ENCODE measurements at places on chromosomes 4 and X.

DNA sequence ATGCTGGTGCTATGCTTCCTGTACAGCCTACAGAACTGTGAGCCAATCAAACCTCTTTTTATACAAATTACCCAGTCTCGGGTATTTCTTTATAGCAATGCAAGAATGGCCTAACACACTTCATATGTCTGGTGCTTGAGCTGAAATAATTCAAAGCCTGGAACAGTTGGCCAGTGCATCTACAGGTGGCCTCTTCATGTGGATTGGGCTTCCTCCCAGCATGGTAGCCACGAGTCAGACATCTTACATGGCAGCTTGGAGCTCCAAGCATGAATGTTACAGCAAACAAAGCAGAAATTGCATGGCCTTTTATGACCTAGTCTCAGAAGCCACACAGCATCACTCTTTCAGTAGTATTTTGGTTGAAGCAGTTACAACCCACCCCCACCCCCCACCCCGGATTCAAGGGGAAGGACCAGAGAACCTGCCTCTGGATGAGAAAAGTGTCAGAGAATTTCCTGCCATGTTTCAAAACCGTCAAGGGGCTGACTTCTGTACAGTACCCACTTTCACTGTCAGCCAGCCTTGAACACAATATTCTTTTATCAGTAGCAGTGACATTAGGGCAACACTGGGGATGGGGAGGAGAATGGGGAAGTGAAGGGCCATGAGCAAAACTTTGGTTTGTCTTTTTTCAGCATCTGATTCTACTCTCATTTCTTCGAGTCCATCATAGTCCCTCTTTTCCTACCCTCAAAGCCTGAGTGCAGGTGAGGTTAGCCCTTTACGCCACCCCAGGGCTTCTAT lies 368.7 kb downstream of the BCOR start:
- DNase-seq, result no peak

DNA sequence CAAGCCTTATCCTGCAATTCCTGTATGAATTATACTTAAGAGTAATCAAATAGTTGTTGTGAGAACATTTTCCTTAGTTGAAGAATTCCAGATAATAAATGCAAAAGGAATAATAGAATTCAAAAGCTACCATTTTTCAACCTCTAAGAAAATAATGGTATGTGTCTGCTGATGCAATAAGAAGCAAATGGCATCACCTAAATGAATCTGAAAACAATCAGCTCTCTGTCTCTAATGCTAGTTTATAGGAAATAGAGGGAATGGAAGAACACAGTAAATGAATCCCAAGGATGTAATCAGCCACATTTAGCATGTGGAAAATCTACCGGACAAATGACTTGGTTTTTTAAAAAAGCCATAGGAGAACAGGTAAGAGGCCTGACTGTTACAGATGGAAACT lies 115.1 kb downstream of the DCHS2 start:
- DNase-seq, result no peak

DNA sequence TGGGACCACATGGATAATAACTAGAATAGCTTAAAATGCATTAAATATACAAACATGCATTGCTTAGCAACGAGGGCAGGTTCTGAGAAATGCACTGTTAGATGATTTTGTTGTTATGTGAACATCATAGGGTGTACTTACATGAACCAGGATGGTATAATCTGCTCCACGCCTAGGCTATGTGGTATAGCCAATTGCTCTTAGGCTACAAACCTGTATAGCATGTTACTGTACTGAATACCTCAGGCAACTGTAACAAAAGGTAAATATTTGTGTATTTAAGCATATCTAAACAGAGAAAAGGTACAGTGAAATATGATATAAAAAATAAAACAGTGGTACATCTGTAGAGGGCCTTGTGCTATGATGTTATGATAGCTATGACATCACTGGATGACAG lies 169.2 kb upstream of the IL15 start:
- no peak for DNase-seq

- DNase-seq, result no peak
Measured at GRCh38 chr4:38740303-38740702, 42.5 kb downstream of the TLR10 start.

GRCh38 chrX:77519765-77520164 lies 72.6 kb downstream of the FGF16 start:
- DNase-seq, result no peak

- no peak for DNase-seq
Measured at GRCh38 chr4:87310691-87311335, 11.9 kb downstream of the HSD17B13 start.

- DNase-seq, result no peak
Measured at GRCh38 chrX:113305496-113305895, 464.9 kb upstream of the AMOT start.

GRCh38 chrX:143683486-143683885 lies 37.1 kb downstream of the SPANXN2 start:
- DNase-seq, result no peak

DNA sequence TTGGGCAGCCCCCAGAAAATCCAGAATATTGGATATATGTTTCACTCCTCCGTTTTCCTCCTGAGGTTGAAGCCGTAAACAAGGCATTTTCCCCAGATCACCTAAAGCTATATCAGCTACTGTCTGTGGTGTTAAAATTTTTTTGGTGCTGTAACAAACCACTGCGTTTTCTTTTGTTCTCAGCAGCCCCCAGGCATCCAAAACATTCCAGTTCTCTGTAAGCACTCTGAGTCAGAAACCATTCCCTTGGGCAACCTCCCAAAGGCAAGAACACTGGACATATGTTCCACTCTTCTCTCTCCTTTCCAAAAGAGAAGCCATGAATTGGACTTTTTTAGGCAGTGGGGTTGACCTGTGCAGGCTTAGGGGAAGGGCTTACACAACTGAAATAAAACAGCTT lies 310.9 kb downstream of the MID1IP1 start:
- no peak for DNase-seq

DNA sequence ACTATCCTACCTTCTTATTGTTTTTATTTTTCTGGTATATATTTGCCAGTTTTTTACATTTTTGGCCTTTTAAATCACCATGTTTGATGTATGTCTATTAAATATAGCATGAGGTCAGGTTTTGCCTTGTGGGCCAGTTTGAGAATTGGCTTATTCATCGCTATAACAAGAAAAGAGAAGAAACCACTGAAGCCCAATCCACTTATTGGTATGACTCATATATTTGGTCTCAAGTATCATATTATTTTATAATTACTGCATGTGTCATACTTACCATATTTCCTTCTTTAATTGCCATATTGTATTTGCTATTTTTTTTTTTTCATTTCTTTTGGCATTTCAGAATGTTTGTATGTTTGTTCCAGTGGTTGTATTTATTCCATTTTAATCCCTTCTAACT lies 99.3 kb downstream of the IRF2 start:
- DNase-seq, result no peak

DNA sequence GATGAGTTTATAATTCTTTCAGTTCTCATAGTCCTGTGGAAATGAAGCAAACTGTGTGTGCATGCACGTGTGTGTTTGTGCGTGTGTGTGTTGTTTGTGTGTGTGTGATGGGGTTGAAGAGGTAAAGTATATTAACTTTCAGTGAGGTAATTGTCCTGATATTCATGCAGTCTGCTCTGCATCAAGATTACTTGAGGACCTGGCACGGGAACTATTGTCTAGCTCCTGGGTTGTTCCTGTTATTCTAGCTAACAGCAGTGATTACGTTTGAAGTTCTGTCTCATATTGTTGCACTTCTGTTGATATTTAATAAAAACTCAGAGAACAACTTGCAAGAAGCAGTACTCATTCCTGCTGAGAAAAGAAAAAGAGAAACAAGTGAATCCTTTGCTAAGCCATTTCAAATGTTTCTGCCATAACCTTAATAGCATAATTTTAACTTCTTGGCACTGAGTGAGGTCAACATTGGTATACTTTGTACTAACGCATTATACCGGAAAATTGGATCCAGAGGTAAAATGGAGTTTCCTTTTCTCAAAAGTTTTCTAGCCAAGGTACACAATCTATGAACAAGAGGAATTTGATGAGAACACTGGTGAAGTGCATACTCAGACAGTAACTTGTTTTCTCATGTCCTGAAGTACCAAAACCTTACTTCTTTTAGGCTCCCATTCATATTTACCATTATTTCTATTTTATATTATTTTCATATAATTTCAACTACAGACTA lies 113.2 kb downstream of the SPCS3 start:
- DNase-seq, result no peak

DNA sequence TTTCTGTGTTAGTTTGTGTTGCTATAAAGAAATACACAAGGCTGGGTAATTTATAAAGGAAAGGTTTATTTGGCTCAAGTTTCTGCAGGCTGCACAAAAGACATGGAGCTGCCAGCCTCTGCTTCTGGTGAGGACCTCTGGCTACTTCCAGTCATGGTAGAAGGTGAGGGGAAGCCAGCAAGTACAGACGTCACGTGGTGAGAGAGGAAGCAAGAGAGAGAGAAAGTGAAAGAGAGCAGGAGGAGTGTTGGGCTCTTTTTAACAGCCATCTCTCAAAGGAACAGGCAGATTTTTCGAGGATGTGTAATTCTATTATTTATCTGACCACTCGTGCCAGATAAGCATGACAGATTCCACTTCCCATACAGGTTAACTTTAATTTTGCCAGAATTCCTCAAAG lies 1199.1 kb downstream of the ADGRL3 start:
- no peak for DNase-seq

DNA sequence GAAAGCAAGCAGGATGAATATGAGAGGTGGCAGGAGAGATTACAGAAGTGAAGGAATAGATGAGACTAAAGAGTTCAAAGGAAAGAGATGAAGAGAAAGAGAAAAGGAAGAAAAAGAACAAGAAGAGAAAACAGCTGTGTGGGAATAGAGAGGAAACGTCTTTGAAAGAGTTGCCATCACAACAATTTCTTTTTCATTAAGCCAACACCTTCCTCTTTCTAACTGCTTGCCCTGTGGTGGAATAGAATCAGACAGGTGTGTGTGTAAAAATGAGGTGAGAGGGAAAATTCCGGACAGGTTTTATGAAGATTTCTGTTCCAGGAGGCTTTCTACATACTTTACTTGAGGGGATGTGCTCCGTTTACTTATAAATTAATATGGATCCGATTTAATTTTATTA lies 28.8 kb downstream of the DTHD1 start:
- DNase-seq, result no peak

DNA sequence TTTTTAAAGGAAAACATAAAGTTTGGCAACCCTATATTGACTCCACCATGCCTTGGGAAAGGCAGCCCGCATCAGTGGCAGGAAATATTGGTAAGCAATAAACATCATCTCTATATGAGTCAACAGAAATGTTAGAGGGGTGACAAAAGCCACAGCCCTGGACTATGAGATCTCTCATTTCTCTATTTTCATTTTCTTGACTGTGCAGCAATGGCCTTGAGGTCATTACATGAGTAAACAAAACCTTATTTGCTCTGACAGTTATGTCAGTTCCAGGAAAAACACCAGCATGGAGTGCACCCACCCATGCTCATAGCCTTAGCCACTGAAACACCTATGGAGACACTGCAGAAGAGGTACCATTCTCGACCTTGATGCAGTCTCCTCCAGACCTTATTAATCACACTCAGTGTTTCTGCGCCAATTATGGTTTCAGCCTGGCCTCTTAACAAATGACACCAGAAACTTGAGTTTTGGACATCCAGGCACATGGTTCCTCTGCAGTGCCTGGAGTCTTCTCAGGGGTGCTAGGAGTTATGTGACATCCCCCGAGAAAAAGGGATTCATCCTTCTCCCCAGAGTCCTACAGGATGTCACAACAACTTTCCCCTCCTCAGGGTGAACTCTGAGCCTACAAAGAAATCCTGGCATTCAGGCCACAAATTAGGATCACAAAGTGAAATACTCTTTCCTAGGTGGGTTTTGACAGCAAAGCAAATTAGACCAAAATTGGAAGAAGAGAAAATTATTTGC lies 16.0 kb upstream of the HPGD start:
- no peak for DNase-seq

- no peak for DNase-seq
Measured at GRCh38 chr4:101856149-101856548, 65.6 kb downstream of the BANK1 start.

- DNase-seq, result no peak
Measured at GRCh38 chr4:1171311-1172227, 814 bp downstream of the SPON2 start.

DNA sequence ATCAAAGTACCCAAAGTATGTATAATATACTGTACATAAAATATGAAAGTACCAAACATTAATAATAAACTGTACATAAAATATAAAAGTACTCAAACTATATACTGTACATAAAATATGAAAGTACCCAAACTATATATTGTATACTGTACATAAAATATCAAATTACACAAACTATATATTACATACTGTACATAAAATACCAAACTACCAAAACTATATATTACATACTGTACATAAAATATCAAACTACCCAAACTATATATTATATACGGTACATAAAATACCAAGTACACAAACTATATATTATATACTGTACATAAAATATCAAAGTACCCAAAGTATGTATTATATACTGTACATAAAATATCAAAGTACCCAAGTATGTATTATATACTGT lies 723.7 kb downstream of the CWH43 start:
- DNase-seq, result no peak

DNA sequence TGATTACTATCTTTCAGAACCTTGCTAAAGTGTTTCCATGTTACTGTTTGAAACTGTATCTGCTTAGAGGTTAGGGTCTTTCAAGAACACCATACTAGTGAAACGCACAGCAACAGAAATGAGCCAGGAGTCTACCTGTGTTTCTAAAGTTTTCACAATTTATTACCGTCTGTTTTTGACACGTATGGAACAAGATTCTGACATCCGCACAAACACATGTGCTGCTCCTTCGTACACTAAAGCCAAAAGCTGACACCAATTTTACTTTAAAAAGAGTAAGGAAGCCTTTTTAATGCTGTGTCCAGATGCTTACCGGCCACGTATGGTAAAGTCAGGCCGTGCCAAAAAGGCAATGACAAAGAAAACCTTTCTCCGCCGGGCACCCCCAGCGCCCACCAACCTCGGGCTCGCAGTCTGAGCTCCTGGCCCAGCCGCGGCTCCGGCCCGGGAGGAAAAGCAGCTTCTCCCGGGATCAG lies 532 bp downstream of the RPS4X start:
- DNase-seq, result no peak

- no peak for DNase-seq
Measured at GRCh38 chr4:138275216-138275615, 33.1 kb upstream of the SLC7A11 start.

- DNase-seq, result no peak
Measured at GRCh38 chrX:116417968-116418367, 18.4 kb upstream of the SLC6A14 start.

- DNase-seq, result peak; percentile 2
Measured at GRCh38 chr4:47933840-47934239, 19.5 kb upstream of the NFXL1 start.

- DNase-seq, result no peak
Measured at GRCh38 chr4:7068883-7069282, 1.0 kb upstream of the GRPEL1 start.

- peak; percentile 36 for DNase-seq
Measured at GRCh38 chrX:68832101-68832416, 3.2 kb downstream of the EFNB1 start.

GRCh38 chr4:189202182-189202868 lies 738.3 kb upstream of the FRG1 start:
- DNase-seq, result no peak

GRCh38 chr4:77992581-77992980 lies 64.5 kb upstream of the FRAS1 start:
- DNase-seq, result no peak

GRCh38 chrX:103734125-103734760 lies 23.5 kb downstream of the TMEM31 start:
- peak; percentile 46 for DNase-seq

GRCh38 chr4:184819786-184820185 lies 6.0 kb downstream of the ACSL1 start:
- DNase-seq, result no peak

Measured in DMS79 treated with DMSO at 0.1 percent for 48 hours (cell line).